ENCODE measurements at places on chromosomes 2 and 18. TPM values are rescaled to one million over a fixed set of nuclear protein-coding genes. Genes with fewer than 3 reads are reported as not detected.

Gene LINC00305
- not detected for total RNA-seq

Gene COLEC11
- not detected for total RNA-seq

- DNase-seq = no peak
Measured at GRCh38 chr2:218986148-218986761, 1.3 kb upstream of the FEV start.

- DNase-seq = no peak
Measured at GRCh38 chr2:24859968-24860600, 60.0 kb downstream of the ADCY3 start.

DNA sequence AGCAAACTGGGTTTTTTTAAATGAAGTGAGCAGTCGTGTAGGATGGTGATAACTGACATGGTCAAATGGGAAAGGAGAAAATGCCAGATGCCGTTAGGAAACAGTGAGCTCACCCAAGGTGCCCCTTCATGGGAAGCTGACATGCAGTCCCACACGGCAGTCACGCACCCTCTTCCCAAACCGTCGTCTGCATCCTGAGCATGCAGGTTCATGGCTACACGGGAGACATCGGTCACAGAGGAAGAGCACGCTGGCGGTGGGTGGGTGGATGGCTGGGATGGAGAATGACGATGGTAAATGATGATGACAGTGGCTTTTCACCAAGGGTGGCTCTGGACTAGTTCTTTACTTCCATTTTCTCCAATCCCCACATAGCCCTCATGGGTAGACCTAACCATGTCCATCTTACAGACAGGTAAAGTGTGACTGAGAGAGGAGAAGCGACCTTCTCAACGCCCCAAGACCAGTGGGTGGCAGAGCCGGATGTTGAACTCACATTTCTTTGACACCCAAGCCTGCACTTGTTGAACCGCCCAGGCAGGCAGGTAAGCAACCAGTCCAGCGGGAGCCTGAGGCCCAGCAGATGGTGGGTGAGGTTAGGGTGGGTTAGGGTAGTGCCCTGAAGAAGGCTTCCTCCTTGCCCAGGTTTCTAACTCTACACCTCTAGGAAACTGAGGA lies 44.5 kb downstream of the TNS1 start:
- no peak for DNase-seq

Measured in SJSA1 (cell line).